Stimulated activated CD8-positive, alpha-beta memory T cell treated with anti-CD3 and anti-CD28 coated beads, Interleukin-4, amount 100 ng/mL, for 1 hour (primary cell): ENCODE measurements at places on chromosomes 1 and 21.
A peak's percentile ranks its signal among the peaks of the same experiment; 100 is the strongest.

GRCh38 chr1:157369808-157370521 is 182.3 kb downstream of the FCRL5 start:
- DNase-seq = no peak

- no peak for DNase-seq
Measured at GRCh38 chr1:30754684-30755171, 2.8 kb downstream of the LAPTM5 start.

DNA sequence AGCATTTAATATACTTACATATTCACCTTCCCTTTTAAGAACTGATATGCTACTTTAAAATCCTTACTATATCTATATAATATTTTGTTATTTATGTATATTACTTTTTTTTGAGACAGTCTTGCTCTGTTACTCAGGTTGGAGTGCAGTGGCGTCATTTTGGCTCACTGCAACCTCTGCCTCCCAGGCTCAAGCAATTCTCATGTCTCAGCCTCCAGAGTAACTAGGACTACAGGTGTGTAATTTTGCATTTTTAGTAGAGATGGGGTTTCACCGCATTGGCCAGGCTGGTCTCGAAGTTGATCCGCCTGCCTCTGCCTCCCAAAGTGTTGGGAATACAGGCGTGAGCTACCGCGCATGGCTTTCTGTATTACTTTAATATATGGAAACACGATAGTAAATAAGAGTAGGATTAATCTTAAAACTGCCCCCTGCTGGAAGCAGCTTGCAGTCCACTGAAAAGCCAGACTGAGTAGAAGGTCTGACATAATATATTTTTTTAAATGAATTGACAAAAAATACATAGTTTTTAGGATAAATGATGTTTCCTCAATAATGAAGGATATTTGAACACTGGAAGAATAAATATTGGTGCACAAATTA is 24.4 kb downstream of the RCAN3 start:
- DNase-seq = no peak

DNA sequence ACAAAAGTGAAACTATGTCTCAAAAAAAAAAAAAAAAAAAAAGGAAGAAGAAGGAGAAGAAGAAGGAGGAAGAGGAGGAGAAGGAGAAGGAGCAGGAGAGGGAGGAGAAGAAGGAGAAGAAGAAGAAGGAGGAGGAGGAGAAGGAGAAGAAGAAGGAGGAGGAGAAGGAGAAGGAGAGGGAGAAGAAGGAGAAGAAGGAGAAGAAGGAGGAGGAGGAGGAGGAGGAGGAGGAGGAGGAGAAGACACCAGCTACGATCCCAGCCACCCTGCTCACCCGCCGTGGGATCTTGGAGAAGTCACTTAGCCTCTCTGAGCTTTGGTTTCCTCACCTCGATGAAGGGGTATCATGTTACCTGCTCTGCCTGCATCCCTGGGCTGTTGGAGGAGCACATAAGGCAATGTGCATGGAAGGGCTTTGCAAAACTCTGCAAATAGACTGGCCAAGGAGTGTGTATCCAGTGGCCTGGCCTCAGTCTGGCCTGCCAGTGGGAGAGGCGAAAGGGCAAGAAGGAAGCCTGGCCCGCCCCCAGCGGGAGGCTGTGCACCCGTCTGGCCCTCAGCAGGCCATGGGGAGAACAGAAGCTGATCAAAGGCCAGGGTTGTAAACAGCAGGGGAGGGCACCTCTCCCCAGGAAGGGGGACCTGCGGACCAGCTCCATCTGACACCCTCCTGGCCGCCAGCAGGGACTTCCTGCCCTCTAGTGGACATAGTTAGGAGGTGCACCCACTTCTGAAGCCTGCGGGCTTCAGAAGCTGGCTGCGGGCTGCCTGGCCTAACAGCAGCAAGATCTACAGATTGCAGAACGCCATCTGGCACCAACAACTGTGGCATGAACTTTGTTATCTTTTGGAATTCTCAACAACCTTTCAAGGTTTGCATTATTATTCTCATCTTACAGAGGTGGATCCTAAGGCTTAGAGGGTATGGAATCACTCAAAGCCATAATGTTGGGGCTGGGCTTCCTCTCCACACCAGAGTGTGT is 19.2 kb upstream of the CDK18 start:
- peak; percentile 43 for DNase-seq

GRCh38 chr21:46055863-46056281 is 42.0 kb upstream of the COL6A2 start:
- no peak for DNase-seq

- no peak for DNase-seq
Measured at GRCh38 chr1:20318971-20319370, 28.3 kb downstream of the VWA5B1 start.

DNA sequence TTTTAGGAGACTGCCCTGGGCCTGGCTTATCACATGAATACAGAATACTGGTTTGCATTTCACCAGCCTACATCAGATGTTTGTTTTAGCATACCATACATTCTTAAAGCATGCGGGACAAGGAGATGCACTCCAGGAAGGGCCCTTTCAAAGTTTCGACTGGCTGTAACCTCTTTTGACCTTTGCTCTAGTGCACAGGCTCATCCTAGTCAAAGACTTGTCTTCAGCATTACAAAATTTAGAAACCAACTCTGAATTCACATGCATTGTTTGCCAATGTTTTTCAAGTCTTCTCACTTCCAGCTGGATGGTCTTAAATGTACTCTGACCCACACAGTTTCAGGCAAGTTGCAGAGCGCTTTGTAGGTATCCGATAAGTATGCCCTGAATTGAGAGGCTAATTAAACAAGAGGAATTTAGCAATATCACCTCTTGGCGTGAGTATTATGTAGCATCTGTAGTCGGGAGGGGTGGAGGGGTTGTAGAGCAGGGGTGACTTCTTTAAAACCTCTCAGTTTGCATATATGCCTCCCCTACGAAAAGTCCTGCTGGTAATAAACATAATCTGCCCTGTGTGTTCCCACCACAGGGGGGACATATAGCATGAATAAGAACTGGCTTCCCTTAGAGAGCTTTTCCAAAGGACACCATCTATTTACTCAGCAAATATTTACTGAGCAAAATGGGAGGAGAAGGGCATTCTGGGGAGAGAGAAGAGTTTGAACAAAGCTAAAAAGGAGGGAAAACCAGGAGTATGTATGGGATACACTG is 24.4 kb upstream of the AHCYL1 start:
- no peak for DNase-seq

GRCh38 chr1:17719874-17720273 is 35.3 kb upstream of the ACTL8 start:
- no peak for DNase-seq

GRCh38 chr21:33281096-33281652 is 15.0 kb downstream of the IL10RB start:
- no peak for DNase-seq

DNA sequence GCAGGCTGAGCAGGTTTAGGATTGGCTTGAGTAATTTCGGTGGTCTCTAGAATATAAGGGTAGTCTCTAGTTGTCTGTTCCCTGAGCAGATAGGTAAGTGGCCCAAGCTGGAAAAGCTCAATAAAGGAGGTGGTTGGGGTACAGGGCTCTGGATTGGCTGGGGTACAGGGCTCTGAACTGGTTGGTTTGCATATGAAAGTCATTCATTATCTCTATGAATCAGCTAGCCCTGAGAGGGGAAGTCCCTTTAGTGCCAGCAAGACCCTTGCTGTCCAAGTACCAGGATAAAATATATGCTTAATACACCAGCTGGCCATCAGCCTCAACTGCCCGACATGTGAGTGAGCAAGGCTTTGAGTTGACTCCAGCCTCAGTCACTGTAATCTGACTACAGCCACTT is 93.0 kb downstream of the ZBTB18 start:
- DNase-seq = no peak

- DNase-seq = no peak
Measured at GRCh38 chr1:196393742-196394141, 214.5 kb downstream of the KCNT2 start.

- no peak for DNase-seq
Measured at GRCh38 chr1:48228156-48228555, 5.6 kb downstream of the SLC5A9 start.

GRCh38 chr1:119903443-119903835 is 7.1 kb upstream of the ADAM30 start:
- DNase-seq = no peak

GRCh38 chr1:1304331-1305299 is 3.1 kb downstream of the ACAP3 start:
- no peak for DNase-seq

- no peak for DNase-seq
Measured at GRCh38 chr1:206516728-206516990, 9.3 kb downstream of the RASSF5 start.

- DNase-seq = no peak
Measured at GRCh38 chr1:229031061-229031460, 239.8 kb upstream of the RAB4A start.

DNA sequence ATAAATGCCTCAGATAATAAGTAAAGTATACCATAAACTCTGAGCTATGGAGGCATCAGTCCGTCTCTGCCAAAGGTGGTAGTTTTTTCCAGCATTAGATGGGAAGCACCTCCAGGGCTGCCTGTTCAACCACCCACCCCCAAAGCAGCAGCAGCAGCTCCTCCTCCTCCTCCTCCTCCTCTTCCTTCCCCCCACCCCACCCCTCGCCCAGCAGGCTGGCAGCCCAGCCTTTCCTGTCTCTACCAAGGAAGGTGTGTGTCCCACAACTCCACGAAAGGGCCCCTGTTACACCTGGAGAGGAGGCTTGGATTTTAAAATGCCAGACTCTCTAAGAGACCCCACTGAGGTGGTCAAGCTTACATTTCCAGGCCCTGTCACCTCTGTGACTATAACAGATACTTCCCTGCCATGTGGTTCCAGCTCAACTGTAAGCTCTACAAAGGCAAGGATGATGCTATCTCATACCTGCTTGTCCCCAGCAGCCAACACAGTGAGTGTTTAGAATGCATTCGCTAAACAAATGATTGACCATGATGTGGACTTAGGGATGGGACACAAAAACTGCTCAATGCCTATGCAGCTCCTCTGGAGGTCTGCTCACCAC is 76.7 kb downstream of the GFI1 start:
- no peak for DNase-seq

GRCh38 chr1:196302981-196303380 is 305.3 kb downstream of the KCNT2 start:
- no peak for DNase-seq

- DNase-seq = no peak
Measured at GRCh38 chr1:82704393-82704792, 903.7 kb downstream of the ADGRL2 start.

- no peak for DNase-seq
Measured at GRCh38 chr1:201309416-201309815, 26.1 kb downstream of the PKP1 start.

- DNase-seq = no peak
Measured at GRCh38 chr1:152111515-152111968, 3.7 kb downstream of the TCHH start.

- DNase-seq = peak; percentile 41
Measured at GRCh38 chr1:160795951-160796383, at the start of gene LY9. Gene LY9 (plus strand): TSS chr1:160796174. CDS start chr1:160796188, 14 bp downstream.

DNA sequence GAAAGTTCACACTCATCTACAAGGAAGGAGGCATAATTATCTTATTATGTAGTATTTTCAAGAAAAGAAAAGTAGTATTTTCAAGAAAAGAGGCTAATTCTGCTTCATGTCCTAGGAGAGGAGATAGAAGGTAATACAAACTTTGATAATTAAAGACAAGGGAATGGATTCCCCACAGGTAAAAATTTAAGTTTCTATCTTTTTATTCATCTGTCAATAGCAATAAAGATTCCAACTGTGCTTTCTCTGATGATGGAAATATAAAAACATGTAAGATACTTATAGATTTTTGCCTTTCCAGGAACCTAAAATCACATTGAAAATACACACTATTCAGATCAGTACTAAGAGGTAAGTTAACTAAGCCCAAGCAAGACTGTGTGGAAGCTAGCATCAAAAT is at the start of gene OR2M2:
Gene OR2M2, plus strand, starts transcription at position 301 of the 400 bp plus-strand sequence. CDS start 5,165 bp downstream, outside the sequence.
- no peak for DNase-seq

- no peak for DNase-seq
Measured at GRCh38 chr1:18535391-18536210, 54.9 kb downstream of the KLHDC7A start.

GRCh38 chr1:12369258-12369657 is 139.4 kb downstream of the VPS13D start:
- DNase-seq = no peak

DNA sequence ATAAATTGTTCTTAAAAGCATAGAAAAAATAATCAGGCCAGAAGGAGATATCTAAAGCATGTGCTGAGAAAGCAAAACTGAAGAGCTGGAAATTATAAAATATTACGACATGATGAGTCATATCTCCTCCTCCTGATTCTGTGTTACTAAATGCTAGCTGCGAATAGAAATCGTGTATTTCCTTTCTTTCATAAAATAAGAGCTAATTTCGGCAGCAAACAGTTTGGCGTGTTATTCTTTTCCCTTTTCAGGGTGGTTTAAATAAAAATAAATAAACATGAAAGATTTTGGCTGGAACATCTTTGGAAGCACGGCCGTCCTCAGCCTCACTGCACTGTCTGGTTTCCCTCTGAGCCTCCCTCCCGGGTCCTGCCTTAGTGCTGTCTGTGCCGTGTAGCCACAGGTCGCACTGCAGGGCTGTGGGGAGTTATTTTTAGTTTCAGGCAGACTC is 56.0 kb downstream of the ADARB1 start:
- DNase-seq = no peak

DNA sequence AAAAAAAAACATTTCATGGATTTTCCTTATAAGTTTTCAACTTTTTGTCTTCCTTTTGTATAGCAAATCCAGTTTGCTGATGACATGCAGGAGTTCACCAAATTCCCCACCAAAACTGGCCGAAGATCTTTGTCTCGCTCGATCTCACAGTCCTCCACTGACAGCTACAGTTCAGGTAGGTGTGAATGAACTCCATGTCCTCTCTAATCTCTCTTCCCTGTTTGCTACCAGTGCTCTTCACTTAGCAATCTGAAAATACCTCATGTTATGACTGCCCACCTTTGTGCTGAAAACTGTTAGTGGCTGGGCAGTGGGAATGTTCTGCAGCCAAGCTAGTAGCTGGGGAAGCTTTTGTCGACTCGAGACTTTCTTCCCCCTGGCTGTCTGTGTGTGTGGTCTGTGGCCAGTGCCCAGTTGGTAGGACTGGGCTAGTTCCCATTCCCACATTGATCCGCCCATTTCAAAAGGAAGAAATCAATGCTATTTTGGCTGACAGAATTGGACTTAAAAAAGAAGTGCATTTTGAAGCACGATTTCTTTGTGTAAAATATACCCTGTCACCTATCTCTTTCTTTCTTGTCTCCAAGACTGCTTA is 24.5 kb downstream of the AHCYL1 start:
- DNase-seq = no peak

DNA sequence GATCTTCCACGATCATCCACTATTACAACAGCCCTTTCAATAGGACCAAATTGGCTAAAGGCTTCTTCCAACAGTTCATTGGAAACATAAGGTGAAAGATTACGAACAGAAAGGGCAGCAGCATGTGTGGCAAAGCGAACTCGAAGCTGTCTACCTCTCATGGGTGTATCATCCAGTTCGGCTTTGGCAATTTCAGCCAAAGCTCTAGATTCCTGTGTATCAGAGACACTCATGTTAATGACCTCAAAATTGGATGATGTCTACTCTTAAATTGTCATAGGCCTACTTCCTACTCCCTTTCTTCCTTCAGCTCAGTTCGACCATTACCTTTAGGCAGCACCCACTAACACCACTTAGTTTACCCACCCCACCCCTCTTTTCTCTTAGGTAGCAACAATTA is 2.2 kb downstream of the SFPQ start:
- DNase-seq = no peak
